Fibroblast of skin of left biceps (primary cell): ENCODE measurements at places on chromosomes 12 and 14.

DNA sequence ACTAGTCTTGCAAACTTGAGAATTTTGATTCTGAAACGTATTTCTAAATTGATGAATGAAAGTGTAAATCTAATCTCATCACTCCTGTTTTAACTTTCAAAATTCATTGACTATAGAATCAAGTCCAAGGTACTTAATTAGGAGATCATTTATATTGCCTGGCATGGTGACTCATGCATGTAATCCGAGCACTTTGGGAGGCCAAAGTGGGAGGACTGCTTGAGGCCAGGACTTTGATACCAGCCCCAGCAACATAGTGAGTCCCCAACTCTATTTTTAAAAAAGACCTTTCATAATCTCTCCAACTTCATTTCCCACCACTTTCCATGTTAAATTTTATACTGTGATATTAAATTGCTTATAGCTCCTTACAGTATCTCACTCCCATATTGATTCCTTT lies 3.0 kb upstream of the MIPOL1 start:
- DNase-seq, result no peak

GRCh38 chr14:64605926-64606685 lies 56.3 kb downstream of the PPP1R36 start:
- DNase-seq, result no peak

- no peak for DNase-seq
Observed at GRCh38 chr12:114397978-114398881, 7.7 kb downstream of the TBX5 start.

- no peak for DNase-seq
Observed at GRCh38 chr12:76176940-76177339, 92.5 kb upstream of the NAP1L1 start.

DNA sequence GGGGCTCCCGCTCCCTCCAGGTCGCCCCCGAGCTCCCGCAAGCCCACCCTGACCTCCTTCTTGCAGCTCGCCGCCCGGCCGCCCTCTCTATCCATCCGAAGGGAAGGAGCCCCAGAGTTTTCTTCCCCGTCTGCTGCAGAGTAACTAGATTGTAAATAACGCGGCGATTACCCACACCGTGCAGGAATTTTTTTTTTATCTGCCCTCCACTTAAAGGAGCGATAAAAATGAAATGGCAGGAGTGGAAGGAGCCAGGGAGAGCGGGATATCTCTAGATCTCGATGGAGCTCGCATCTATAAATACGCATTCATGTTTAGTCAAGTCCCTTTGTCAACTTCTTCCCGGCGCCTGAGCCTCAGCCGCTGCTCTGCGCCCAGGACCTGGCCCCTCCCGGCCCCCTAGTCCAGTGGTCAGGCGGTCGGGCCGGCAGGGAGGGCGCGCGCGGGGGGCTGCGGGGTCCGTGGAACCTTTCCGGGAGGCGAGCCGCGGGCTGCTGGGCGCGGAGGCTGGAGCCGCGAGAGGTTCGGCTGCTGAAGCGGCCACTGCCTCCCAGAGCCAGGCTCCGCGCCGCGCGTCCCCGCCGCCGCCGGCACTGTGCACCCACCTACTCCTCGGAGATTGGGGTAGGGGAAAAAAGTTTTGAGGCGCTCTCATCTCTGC lies 386.0 kb downstream of the BCAT1 start:
- DNase-seq, result no peak

GRCh38 chr12:2801044-2801783 lies 6.4 kb downstream of the FKBP4 start:
- no peak for DNase-seq

- DNase-seq, result no peak
Observed at GRCh38 chr14:99682809-99683618, 1.1 kb upstream of the CYP46A1 start.

GRCh38 chr12:64824500-64825142 lies at the start of gene TBC1D30:
TSS of gene TBC1D30 (plus strand) at chr12:64824647. CDS start at chr12:64824880, 233 bp downstream.
- DNase-seq, result no peak

DNA sequence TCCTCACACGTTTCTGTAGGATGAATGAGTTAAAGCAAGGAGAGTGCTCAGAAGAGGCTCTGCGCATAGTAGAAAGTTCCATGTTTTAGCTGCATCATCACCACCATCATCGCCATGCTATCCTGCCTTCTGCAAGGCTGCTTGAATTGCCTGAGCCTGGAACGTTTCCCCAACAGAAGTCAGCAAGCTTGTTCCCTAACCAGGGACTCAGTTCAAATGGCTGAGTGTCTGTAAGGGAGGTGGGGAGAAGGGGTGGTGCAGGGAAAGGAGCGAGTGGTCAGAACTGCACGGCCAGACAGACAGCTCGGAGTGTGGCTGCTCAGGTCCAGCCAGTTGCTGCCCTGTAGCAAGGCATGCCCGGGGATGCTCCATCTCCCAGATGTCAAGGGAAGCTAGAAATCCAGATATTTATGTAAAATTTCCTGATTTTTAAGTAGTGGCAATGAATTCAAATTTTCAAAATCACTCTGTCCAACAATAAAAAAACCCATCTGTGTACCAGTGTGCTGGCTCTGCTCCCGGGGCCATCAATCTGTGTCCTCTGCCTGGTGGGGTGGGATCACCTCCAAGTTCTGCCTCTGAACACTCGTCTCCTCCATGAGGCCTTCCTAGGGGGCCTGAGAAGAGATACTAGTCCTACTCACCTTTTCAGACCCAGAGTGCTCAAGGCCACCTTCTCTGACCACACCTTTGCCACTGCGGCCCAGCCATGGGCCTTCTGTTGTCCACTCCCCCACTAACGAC lies 162.7 kb downstream of the FOXN3 start:
- no peak for DNase-seq

- DNase-seq, result no peak
Observed at GRCh38 chr12:69331519-69331908, 16.7 kb upstream of the LYZ start.

- DNase-seq, result no peak
Observed at GRCh38 chr12:6096527-6096926, 27.9 kb downstream of the VWF start.

- DNase-seq, result no peak
Observed at GRCh38 chr12:2668816-2669215, 126.0 kb upstream of the FKBP4 start.

DNA sequence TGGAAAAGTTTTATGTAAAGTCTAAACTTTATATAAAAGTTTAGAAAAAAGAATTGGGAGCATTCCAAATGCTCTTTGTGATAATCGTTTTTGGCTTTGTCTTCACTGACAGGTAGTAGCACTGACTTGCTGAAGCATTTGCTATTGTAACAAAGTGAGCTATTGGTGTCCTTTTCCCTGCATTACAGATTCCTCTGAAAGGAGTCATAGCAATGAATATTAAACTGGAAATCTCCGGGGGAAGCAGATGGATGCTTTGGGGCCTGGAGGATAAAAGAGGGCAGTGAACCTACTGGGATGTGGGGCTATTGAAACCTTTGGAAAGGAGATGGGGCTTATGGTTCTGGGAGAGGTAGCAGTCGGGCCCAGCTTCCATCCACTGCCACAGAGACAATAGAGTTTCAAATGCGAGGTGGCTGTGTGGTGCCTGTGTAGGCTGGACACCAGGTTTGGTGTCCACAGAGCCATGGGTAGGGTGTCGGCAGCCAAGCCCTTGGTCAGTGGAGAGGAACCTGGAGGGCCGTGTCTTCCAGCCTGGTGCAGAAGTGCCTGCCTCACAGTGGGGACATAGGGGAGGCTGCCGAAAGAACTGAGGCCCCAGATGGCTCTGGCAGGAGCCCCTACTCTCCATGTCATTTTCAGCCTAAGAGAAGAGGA lies 10.1 kb downstream of the GSG1 start:
- no peak for DNase-seq

DNA sequence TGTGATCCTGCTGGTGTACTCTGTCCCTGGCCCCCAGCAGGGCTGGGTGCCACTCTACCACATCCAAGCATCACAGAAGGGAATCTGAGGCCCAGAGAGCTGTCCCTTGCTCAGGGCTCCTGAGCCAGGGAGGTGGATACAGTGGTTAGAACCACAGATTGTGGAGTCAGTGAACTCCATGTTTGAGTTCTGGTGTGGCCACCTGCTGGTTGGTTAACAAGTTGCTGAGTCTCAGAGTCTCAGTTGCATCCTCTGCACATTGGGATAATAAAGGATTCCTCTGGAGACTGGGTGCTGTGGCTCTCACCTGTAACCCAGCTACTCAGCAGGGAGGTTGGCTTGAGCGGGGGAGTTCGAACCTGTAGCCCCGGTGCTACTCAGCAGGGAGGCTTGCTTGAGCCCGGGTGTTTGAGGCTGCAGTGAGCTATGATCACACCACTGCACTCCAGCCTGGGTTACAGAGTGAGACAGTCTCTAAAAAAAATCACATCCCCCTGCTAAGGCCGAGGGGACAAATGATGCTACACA lies 39.4 kb downstream of the MVK start:
- no peak for DNase-seq

- no peak for DNase-seq
Observed at GRCh38 chr12:11573880-11574279, 75.6 kb upstream of the ETV6 start.

GRCh38 chr12:12372946-12373722 lies 16.3 kb downstream of the BORCS5 start:
- no peak for DNase-seq

GRCh38 chr12:27787559-27787958 lies 7.5 kb upstream of the MANSC4 start:
- no peak for DNase-seq

- DNase-seq, result no peak
Observed at GRCh38 chr14:97311411-97311810, 514.2 kb downstream of the VRK1 start.

DNA sequence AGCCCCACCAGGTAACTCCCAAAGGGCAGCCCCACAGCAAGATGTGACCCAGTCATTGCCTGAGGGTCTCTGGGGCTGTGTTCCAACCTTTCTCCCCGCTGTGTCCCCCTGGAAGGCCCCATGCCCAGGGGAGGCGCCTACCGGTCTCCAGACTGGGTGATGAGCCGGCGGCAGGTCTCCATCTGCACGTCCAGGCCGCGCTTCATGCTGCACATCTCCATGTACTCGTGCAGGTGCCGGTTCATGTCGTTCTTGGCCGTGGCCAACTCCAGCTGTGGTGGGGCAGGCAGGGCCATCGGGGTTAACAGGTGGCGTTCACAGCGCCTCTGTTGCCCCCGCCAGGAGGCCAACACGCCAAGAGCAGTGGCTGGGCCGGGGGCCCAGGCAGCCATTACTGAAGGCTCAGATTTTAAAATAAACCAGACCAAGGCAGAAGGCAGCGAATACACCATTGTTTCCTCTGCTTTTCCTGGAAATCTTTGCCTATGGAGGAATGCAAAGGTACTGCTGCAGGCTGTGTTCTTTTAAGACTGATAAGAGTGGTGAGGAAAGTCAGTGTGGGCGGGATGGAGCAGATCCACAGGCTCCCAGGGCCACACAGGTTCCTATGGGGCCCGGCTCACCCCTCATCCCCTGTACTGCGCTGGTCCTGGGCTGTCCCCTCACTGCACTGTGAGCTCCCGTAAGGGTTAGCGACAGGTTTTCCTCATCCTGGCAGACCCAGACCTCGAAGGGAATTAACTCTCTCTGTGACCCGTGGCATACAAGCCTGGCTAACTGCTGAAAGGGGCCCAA lies 7.3 kb downstream of the GAPDH start:
- DNase-seq, result no peak

- no peak for DNase-seq
Observed at GRCh38 chr14:100529561-100530031, 57.6 kb downstream of the BEGAIN start.

GRCh38 chr14:96105089-96105925 lies 66.1 kb downstream of the C14orf132 start:
- DNase-seq, result no peak

DNA sequence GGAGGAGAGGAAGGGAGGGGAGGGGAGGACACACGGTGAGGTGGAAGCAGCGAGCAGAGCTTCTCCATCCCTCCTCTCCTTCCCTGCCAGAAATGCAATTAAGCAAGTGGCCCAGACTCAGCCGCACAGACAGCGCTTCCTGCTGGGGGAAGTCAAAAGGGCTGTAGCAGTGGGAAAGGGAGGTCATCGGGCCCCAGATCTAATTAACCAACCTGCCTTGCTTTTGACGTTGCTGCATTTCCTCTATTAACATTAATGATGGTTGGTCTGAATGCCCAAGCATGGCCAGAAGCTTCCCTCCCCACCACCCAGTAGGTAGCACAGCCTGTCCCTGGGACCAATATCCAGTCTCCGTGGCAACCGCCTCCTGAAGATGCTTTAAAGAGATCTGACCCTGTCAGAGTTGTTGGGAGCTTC lies 4.6 kb upstream of the NGB start:
- DNase-seq, result no peak

DNA sequence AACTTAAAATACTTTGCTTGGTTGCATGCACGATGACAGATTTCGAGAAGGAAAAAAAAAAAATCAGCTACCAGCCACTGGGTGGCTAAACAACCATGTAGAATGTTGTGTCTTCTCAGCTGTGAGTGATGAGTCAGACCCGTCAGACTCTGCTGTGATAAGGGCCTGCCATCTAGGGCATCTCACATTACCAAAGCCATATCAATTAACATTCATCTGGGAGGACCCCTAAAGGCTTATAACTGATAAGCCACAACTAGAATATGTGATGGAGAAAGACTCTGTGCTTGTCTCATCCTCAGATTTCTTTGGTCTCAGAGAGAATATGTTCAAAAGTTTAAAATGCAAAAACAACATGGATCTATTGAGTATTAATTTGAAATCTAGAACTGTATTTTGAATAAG lies 111.5 kb downstream of the PAX9 start:
- DNase-seq, result no peak

DNA sequence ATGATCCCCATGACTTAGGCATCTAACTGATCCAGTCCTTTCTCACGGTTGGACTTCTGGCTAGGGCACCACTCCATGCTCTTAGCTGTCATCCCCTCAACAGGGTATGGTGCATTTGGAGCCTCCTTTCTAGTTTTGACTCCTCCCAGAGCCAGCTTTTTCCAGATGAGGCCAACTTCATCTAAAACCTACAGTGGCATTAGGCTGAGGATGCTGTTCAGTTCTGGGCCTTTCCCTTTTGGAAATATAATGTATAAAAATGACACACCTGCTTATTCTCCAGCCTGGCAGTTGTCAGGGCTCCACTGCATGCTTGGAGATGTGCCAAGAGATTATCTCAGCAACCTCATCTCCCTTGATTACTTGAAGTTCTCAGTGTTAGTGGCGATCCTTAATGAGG lies 239.7 kb downstream of the EMP1 start:
- no peak for DNase-seq

DNA sequence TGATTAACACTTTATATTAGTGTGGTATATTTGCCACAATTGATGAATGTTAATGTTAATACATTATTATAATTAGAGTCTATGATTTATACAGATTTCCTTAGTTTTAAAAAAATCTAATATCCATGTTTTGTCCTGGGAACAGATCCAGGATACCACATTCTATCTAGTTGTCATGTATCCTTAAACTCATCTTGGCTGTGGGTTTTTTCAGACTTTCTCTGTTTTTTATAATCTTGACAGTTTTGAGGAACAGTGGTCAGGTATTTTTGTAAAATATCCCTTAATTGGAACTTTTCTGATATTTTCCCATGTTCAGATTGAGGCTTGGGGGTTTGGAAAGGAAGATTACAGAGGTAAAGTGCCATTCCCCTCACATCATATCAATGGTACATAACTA lies 104.1 kb downstream of the LMNTD1 start:
- DNase-seq, result no peak
